ENCODE measurements at places on chromosomes 3 and 15.

- no peak for DNase-seq
These were observed 47.1 kb upstream of the SERPINI2 start for GRCh38 chr3:167521006-167521355.

DNA sequence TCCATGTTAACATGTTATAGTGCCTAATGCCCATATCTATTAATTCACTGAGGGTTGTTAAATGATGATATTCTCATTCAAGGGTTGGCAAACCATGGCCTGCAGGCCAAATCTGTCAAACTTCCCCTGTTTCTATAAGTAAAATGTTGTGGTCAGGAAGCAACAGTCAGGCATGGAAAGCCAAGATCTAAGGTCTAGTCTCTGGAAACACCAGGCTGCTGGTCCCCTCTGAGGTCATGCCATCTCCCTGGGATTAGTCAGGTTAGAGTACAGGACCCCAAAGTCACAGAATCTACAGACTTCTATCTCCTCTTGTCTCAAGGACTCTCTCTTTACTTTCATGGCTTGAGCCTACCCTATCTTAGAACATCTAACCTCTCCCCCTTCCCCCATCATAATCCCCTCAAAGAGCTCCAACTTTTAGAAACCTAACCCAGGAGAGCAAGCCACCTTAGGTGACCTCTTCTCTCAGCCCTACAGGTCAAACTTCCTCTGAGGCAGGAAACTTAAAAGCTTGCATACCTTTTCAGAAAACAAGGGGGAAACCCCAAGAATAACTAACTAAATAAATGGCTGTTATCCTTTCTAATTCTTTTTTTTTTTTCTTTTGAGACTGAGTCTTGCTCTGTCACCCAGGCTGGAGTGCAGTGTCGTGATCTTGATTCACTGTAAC lies 15.3 kb upstream of the HERC1 start:
- no peak for DNase-seq

DNA sequence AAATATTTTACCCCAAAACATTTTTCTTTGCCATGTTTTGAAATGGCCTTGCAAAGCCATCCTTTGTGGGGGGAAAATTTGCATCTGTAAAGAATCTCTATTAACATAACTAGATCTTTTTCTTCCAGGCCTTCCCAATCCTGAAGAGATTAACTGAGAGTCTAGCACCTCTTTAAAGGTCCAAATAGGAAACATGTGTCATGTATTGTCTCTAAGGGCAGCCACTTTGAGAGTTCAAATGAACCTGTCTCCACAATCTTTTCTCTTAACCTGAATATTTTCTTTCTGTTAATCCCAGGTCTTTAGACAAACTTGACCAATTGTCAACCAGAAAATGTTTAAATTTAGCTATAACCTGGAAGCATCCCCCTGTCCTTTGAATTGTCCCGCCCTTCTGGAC lies 236.6 kb upstream of the PROK2 start:
- no peak for DNase-seq

GRCh38 chr3:112351823-112352222 lies 18.9 kb downstream of the CD200 start:
- no peak for DNase-seq

DNA sequence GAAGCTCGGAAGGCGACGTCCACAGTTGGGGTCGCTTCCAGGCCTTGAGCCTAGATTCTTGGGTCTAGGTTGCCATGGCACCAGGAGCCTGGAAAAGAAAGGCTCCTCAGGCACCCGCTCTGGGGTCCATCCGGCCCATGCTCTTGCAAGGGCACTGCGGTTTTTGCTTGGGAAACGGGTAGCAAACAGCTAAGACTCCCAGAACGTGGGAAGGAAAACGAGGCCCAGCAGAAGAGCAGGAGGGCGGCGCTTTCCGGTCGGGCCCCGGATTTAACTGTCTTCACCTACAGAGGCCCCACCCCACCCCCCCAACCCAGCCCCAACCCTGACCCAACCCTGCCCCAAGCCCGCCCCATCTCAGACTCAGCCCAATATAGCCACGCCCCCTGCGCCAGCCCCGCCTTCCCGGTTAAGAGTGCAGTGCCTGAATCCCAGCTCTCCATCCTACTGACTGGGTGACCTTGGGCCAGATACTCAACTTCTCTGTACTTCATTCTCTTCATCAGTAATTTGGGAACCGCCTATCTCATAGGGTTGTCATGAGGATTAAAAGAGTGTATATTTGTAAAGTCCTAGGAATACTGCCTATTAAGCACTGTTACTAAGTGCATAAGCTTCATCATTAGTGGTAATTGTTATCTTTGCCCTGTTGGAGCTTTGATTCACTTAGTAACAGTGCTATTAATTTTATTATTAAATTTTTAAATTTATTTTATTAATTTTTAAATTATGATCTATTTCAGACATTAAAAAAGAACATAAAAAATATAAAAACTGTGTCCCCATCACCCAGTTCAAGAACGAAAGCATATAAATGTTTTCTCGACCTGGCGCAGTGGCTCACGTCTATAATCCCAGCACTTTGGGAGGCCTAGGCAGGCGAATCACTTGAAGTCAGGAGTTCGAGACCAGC lies 28.4 kb upstream of the SMAD6 start:
- no peak for DNase-seq

DNA sequence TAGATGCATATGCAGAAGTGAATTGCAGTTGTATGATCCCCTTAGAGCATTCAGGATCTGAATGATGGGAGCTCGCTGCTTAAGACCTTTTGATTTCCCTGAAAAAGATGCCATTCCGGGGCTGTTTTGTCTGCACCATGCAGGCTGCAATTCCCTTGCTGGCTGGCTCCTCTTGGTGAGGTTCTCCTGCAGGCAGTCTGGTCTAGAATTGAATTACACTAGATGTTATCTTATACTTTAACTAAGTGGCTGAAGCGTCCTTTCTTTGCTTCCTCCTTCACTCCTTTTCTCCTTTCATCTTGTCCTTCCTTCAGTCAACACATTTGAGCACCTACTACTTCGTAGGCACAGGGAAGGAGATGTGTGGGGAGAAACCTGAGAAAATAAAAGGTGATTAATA lies 18.6 kb upstream of the MYZAP start:
- no peak for DNase-seq

GRCh38 chr3:112407214-112407887 lies 74.4 kb downstream of the CD200 start:
- DNase-seq, result no peak

DNA sequence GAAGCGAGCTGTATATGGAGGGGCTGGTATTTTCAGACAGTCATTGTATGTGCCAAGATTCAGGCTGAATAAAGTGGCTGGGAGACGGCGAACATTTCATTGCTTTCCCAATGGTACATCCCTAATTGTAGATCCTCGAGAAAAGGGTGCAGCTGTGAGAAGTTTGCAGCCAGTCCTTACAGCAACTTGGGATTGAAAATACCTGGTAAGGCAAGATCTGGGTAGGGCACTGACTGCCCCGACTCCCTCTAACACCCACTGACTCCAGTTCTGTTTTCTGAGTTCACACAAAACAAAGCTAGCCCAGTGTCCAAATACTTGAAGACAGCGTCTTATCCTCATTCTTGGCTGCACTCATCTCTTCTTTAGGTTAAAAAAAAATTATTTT lies 63.7 kb downstream of the EDEM1 start:
- no peak for DNase-seq

GRCh38 chr3:57544181-57545125 lies at the start of gene DNAH12:
Gene DNAH12, minus strand, starts transcription at chr3:57544344. Its CDS starts 1,474 bp downstream, at chr3:57542870.
- no peak for DNase-seq

- DNase-seq, result no peak
These were observed 247.5 kb upstream of the LRIG1 start for GRCh38 chr3:66748175-66748876.

GRCh38 chr15:31297575-31298456 lies 28.8 kb upstream of the KLF13 start:
- no peak for DNase-seq

DNA sequence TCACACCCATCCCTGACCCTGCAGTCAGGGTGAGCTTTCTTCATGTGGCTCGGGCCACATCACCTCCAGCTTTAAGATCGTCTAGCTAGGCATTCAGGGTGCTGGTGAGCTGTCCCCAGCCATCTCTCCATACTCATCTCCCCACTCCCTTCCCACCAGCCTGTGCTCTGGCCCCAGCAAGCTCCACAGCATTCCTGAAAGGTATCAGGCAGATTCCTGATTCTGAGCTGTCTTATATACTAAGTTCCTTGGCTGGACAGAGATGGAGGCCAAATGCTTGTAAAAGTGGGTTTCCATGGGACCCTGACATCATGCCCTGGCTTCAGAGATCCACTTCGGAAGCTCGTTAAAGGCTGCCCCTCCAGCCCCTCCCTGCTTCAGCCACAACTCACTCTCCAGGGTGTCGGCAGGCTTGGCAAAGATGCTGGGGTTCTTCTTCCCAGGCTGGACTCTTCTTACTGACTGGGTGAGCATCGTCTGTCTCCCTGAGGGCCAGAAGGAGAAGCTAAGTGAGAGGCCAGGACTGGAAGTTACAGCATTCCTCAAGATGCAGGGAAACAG lies 3.9 kb downstream of the CILP start:
- no peak for DNase-seq

DNA sequence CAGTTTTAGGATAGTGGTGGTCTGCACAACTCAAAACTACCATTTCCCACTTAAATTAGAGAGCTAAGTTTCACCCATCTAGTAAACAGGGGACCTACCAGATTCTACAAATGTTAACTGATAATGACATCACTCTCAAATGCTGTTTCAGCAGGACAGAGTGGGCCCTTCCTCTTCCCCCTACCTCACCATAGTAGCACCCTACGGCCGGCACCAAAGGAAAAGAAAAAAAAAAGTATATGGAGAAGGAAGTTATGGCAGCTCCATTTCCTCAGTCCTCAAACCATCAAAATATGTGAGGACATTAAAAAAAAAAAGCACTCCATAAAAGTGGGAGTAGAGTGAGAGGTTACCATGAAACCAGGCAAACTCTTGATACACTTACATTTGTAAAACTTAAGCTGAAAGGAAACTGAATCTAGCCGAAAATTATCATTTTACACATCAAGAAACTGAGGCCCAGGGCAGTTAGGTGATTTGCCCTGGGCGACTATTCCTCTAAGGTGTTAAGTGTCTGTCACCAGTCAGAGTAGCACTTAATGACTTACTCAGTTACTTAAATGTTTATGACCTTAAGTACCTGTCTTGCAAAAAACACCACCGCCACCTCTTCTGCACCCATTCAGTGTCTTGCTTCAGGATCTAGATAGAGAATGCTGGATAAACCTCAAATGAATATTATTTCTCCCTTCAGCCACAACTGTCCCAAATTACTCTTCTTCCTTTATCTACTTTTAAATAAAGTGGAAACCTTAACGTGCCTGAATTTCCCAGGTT lies 2.7 kb downstream of the MSL2 start:
- DNase-seq, result no peak

GRCh38 chr15:33234020-33234461 lies 39.5 kb upstream of the FMN1 start:
- no peak for DNase-seq

DNA sequence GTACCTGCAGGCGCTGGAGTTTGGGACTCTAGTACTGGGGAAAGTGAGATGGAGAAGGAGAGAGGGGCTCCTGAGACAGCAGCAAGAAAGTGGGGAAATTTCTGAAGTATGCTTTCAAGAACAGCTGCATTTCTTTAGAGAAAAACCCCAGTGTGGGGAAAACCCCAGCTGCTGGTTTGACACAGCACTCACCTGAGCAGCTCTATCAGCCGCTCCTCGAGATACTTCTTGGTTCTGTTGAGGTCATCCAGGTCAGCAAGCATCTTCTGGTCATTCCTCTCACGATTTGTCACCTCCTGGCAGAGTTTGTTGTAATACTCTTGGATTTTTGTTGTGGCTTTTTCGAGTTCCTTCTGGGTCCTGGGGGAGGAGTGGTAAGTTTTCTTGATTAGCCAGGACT lies 18.8 kb downstream of the CXCR6 start:
- no peak for DNase-seq

GRCh38 chr3:182108371-182108770 lies 396.6 kb downstream of the SOX2 start:
- DNase-seq, result no peak

- DNase-seq, result peak; percentile 36
These were observed 22.0 kb downstream of the RAB27A start for GRCh38 chr15:55267401-55268175.

- no peak for DNase-seq
These were observed 183.2 kb downstream of the CACNA2D3 start for GRCh38 chr3:54305409-54306099.

GRCh38 chr15:49830391-49830790 lies 209.5 kb downstream of the DTWD1 start:
- no peak for DNase-seq

DNA sequence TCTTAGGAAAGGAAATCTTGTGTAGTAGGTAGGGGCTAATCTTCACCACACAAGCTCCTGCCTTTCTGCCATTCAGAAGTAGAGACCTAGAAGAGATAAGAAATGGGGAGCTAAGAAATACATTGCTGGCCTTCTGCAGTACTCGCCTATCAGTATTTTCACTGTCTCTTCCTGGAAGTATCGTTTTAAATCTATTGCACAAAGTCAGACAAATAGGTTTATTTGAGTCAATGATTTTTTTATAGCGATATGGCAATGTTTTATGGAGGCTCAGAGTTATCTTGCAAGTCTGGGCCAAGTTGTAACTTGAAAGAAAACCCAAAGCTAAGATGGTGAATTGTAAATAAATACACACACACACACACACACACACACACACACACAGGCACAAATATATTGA lies 103.8 kb downstream of the PTPRG start:
- DNase-seq, result no peak

- no peak for DNase-seq
These were observed 24.5 kb upstream of the TRAK1 start for GRCh38 chr3:42066516-42067181.

GRCh38 chr3:128455786-128456748 lies 10.6 kb downstream of the DNAJB8 start:
- no peak for DNase-seq

- no peak for DNase-seq
These were observed 18.4 kb downstream of the GCSAM start for GRCh38 chr3:112114576-112115160.

GRCh38 chr3:143366672-143367071 lies 247.1 kb downstream of the CHST2 start:
- DNase-seq, result no peak

DNA sequence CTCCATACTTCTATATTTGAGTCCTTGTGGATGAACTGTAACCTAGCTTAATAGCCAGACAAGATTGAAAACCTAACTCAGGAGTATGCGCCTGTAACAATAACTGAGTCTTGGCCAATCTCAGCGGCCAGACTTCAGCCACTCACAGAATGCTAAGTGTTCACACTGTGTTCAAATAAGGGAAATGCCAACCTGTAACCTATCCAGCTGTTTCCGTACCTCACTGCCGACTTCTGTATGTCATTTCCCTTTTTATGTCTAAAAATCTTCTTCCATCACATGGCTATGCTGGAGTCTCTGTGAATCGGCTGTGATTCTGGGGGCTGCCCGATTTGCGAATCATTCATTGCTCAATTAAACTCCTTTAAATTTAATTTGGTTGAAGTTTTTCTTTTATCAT lies 169.2 kb downstream of the NFKBIZ start:
- DNase-seq, result no peak

GRCh38 chr3:16146015-16146730 lies 28.3 kb upstream of the GALNT15 start:
- no peak for DNase-seq

- DNase-seq, result no peak
These were observed 388.0 kb upstream of the TBL1XR1 start for GRCh38 chr3:177585271-177585670.

Measured in stimulated activated CD8-positive, alpha-beta memory T cell treated with anti-CD3 and anti-CD28 coated beads, Interleukin-7, amount 100 ng/mL, for 1 hour (primary cell).